ENCODE measurements at places on chromosomes 2 and 18.
A peak's percentile ranks its signal among the peaks of the same experiment; 100 is the strongest.

- DNase-seq, result no peak
These were observed 909 bp downstream of the TGFA start for GRCh38 chr2:70552501-70553333.

GRCh38 chr2:31000970-31001369 is 137.3 kb downstream of the GALNT14 start:
- no peak for DNase-seq

DNA sequence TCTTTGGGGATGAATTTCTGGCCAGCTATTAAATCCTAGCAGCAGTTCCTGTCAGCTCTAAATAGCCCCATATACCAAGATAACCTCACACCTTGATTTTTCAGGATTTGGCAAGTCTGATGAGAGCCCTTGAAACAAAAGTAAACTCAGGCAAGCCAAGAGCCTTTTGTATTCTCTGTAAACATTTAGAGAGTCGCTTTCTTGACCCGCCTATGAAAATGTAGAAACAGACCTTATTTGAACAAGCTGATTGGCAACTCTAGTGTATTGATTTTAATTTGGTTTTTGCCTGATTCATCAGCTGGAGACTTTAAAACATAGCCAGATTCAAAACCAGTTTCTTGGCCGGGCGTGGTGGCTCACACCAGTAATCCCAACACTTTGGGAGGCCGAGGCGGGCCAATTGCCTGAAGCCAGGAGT is 43.4 kb downstream of the CABLES1 start:
- DNase-seq, result no peak

GRCh38 chr2:126304154-126304553 is 351.8 kb upstream of the GYPC start:
- DNase-seq, result no peak

- no peak for DNase-seq
These were observed 24.8 kb downstream of the TTC27 start for GRCh38 chr2:32652555-32653209.

DNA sequence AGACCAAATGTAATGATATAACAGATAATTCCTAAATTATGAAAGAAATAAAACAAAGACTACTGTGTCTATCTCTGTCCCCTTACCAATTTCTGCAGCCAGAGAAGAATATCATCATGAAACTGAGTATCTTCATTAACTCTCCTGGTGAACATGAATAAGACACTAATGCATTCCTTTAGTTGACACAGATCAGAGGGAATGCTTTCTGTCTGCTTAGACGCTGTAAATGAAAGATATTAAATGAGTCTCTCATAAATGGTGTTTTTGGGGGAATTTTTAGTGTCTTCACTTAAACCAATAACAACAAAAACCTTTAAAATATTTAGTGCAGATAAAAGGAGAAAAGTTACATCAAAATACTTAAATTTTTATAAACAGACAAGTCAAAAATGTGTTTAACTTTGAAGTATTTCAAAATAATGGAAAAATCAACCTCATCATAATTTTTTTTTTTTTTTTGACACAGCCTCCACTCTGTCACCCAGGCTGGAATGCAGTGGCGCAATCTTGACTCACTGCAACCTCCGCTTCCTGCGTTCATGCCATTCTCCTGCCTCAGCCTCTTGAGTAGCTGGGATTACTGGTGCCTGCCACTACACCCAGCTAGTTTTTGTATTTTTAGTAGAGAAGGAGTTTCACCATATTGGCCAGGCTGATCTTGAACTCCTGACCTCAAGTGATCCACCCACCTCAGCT is 16.0 kb downstream of the EPG5 start:
- peak; percentile 89 for DNase-seq

DNA sequence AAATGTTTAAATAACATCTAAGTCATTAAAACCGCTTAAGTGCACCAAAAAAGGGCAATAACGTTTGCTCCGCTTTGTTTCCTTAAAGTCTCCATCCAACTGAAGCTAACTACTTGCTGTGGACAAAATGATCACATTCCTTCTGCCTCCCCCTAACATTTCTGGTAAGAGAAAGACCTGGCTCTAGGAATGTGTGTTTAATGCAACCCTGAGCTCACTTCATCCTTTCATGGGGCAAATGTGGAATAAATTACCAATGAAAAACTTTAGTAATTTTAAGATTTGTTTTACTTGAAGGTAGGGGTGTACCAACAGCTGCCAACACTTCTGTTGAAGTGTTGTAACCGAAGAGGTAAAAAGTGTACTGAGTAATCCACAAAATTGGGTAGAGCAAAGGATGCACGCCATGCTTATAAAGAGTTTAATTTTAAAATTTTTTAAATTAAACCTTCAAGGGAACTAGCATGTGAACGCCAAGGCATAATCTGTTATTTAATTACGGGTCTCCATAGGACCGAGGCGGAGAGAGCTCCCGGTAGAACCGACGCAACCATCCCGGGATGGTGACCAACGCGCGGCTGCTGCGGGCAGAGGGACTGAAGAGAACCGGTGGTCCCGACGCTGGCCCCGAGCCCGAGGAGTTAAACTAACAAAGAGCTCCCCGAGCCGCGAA is 1.1 kb downstream of the HNRNPLL start:
- DNase-seq, result peak; percentile 46

DNA sequence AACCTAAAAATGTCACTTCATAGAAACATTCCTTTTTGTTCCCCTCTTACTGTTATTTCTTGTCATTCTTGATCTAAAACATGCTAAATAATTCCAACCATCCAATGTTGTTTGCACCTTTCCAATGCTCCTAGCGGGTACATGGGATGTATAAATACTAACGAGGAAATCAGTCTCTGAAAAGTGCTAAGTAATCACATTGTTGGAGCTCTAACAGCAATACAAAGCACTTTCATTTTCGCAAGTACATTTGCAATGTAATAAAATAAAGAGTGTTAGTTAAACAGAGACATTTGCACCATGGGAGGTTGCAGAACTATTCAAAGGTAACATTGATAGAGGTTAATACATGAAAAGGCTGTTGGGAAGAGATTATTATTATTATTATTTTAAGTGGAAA is 286.2 kb upstream of the ACVR2A start:
- DNase-seq, result no peak

GRCh38 chr2:127261804-127262406 is 32.0 kb downstream of the ERCC3 start:
- no peak for DNase-seq

DNA sequence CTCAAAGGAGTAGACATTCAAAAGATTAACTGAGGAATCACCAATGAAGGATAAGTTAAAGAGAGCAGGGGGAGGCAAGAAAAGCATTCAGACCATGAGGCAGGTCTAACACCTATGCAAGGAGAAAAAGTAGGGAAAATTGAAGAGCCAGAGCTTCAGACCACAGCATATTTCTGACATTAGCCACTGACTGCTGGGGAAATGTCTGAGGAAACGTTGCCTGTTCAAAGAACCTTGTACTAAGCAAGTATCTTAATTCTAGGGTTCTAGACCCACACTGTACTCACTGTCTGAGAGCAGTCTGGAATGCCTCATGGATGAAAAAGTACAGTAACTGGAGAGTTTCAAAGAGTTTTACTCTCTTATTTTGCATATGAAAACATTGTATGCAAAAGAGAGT is 39.5 kb upstream of the TFPI start:
- DNase-seq, result peak; percentile 42

DNA sequence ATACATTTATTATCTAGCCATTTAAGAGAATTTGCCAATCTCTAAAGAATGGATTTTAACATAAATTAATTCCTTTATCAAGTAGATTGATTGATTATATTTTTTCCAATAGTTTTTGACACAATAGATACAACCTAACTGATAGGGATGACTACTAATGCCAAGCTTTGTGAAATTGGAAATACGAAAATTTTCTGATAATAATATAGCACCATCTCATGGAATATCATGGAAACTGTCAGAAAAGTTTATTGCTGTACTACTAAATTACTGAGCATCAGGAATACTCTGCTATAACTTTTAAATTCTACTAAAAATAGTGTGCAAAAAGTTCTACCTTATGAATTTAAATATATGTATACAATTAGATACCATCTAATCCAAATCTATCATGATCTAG is 101.8 kb upstream of the MAP2 start:
- peak; percentile 39 for DNase-seq

- peak; percentile 51 for DNase-seq
These were observed 785 bp downstream of the CLASP1 start for GRCh38 chr2:121648206-121649148.

GRCh38 chr2:164948540-164948939 is 6.8 kb downstream of the SLC38A11 start:
- DNase-seq, result no peak

DNA sequence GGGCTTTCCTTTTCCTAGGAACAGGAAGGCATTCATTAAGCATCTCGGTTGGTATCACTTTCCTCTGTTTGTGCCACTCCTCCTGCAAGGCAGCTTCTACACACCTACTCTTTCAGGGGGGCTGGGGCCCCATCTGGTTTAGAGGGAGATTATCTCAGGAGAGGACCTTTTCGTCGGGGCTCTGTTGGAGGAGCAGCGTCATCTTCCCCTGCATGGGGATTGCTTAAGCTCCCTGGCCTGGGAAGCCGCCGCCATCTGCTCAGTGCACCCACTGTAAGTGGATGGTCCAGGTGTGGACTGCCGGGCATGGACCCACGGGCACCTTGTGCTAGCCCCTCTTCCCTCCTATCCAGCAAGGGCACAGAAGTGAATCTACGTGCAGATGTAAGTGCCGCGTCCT is 355.3 kb upstream of the SMIM21 start:
- no peak for DNase-seq

GRCh38 chr2:195027947-195028346 is 629.1 kb upstream of the SLC39A10 start:
- DNase-seq, result no peak

DNA sequence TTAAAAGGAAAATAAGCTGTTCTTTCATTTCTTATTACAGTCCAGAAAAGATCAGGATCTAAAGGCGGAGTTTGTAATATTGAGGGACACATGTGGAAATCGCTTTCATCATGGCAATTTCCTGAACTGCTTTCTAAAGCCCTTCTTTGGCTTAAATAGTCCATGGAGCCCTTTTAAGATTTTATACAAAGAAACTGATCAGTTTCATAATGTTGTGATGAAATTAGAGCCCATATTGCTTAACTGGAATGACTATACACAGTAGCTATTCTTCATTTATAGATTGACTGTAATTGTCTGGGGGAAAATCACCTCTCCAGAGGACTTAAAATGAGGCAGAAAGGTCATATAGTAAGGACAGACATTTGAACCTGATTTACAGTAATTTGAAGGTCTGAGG is 322.2 kb downstream of the ETAA1 start:
- peak; percentile 26 for DNase-seq

DNA sequence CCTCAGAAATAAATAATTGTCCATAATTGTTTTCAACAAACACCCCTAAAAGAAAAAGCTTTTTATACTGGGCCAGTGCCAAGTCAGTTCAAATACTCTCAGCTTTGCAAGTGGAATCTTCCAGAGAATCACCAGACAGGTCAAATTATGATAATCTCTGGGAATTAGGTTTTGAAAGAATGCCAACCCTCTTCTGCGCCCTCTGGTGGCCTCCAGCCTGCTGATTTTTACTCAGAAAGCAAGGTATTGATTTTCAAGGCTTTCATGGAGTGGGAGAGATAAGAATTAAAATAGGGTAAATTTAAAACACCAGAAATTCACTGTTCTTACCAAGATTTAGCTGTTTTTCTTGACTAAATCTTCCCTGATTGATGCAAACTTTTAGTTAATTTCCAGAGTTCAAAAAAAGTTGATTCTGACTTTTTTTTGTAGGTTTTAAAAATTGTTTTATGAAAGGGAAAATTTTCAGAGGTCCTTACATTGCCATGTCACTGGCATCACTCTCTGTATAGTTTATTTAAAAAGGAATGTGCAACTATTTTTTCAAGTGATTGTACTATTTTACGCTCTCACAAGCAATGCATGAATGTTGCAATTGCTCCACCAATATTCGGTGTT is 282.9 kb upstream of the TNP1 start:
- DNase-seq, result peak; percentile 20

DNA sequence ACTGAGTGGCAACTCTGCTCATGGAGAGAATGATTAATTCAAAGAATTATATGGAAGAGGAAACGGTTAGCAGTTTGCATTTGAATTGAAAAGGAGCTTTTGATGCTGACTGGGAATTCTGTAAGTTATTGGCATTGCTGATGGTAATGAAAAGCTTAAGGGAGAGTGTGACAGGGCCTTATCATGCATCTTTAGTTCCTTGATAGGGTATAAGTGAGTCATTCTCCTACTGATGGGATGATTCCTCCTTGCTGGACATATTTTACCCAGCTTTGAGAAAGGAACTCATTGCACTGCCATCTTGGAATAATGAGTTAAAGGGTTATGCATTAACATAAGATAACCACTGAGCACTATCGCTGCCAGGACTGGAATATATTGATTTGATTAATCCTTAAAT is 740.7 kb downstream of the DCC start:
- no peak for DNase-seq

GRCh38 chr2:169108099-169108884 is 38.9 kb downstream of the DHRS9 start:
- no peak for DNase-seq

DNA sequence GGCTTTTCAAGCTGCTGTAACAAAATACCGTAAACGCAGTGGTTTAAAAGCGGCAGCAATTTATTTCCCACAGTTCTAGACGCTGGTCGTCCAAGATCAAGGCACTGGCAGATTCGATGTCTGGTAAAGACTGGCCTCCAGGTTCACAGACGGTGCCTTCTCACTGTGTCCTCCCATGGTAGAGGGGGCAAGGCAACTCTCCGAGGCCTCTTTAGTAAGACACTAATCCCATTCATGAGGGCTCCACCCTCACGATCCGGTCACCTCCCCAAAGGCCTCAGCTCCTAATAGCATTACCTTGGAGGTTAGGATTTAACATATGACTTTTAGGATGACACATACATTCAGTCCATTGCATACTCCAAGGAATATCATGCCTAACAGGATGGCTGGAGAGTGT is 117.2 kb downstream of the SH3RF3 start:
- no peak for DNase-seq

- DNase-seq, result no peak
These were observed 89.9 kb downstream of the TRIP12 start for GRCh38 chr2:229831805-229832509.

GRCh38 chr18:59303006-59303405 is 15.4 kb downstream of the CPLX4 start:
- no peak for DNase-seq

- DNase-seq, result no peak
These were observed 171.2 kb upstream of the MYO3B start for GRCh38 chr2:170006587-170007325.

DNA sequence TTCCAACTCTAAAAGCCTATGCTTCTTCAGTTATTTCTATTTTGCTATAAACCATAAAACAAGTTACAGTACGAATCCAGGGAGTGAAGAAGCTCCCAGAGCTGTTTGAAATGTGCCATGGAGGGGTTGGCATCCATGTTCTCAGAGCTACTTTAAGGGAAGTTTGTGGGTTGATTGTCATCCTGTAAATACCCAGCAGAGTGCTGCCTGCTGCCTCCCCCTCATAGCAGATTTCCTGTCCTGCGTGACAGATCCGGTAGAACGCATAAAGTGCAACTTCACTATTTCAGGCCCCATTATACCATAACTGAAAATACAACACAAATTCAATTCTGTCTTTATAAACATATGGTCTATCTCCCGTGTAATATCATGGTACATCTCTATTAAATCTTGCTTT is 114.4 kb downstream of the CTNNA2 start:
- no peak for DNase-seq

- DNase-seq, result no peak
These were observed 18.1 kb downstream of the SMAD2 start for GRCh38 chr18:47912343-47912742.

- DNase-seq, result no peak
These were observed 145.4 kb upstream of the SIX2 start for GRCh38 chr2:45154606-45155155.

- DNase-seq, result no peak
These were observed 60.8 kb downstream of the KIAA1328 start for GRCh38 chr18:36889742-36890141.

Data from HCEC 1CT (cell line).